ENCODE measurements at places on chromosomes 13 and 19.

DNA sequence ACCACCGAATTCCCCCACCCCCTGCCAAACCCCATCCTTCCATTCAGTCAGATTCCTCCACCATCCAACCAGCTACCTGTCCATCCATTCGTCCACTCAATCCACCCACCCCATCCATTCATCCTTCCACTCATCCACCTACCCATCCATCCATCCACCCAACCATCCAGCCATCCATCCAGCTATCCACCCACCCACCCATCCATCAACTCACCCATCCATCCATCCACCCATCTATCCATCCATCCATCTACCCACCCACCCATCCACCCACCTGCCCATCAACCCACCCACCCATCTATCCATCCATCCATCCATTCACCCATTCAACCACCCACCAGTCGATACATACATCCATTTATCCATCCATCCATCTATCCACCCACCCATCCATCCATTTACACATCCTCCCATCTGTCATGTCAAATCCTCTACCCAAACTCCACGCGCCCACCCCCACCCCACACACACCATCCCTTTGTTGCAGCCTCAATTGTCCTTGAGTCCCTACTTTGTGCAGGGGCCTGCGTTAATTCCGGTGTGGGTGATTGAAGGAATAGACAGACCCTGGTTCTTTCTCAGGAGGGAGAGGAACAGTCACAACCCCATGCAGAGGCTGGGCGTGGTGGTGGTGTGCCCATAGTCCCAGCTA, 5.3 kb upstream of the SLC5A5 start:
- no peak for DNase-seq

- DNase-seq: no peak
These were observed 186.3 kb downstream of the TDRD3 start for GRCh38 chr13:60583196-60583888.

DNA sequence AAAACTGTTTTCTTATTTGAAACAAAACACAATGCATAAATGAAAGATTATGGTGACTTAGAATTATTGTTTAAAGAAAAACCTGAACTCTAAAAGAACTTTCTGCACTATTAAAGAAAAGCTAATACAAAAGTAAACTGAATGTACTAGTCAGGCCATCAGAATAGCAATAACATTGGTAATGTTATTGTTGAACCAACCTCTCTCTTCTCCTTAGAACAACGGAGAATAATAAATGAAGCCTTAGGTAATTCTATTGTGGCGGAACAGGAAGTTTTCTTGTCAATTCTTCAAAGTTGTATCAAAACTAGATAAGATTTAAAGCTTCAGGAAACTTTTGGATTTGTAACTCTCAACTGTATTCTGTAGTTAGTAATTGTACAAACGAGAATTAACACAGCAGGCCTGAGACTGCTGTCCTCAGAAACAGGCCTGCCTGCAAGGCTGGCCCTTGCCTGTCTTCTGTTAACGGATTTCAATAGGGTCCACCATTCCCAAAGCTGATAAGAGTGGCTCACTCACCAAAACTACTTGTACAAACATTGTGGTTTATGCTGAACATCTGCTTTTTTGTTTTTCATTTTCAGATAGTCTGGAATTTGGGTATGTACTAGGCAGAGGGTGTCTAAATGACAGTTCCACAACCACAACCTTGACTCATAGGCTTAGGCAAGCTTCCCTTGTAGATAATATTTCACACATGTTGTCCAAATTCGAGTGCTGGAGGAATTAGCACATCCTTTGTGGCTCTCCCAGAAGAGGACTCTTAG, 825.8 kb downstream of the GPC5 start:
- peak; percentile 46 for DNase-seq

GRCh38 chr13:99005609-99006008, 27.7 kb upstream of the DOCK9 start:
- DNase-seq: no peak

DNA sequence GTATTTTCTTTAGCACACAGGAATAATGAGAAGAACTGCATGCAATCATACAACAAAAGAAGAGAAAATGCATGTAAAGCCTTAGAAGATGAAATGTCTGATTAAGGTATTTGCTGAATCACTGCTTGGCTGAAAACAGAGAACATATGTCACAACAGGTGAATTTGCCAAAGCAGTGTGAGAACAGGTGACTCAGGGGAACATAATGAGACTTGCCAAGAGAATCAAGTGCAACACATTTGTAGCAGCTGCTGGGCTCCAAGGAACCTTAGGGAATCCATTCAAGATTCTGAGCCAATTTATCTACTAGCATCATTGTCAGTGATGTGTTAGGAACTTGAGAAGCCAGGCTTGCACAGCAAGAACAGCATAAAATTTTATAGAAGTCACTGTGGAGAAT, 273.1 kb downstream of the PCDH20 start:
- DNase-seq: no peak

GRCh38 chr13:59888408-59888807, 275.3 kb downstream of the DIAPH3 start:
- DNase-seq: no peak

- no peak for DNase-seq
These were observed 7.7 kb downstream of the KDM4B start for GRCh38 chr19:4976401-4977298.

GRCh38 chr19:55454787-55455243, 6.6 kb downstream of the ISOC2 start:
- peak; percentile 56 for DNase-seq

- DNase-seq: no peak
These were observed 912 bp downstream of the SSC5D start for GRCh38 chr19:55488986-55489710.

DNA sequence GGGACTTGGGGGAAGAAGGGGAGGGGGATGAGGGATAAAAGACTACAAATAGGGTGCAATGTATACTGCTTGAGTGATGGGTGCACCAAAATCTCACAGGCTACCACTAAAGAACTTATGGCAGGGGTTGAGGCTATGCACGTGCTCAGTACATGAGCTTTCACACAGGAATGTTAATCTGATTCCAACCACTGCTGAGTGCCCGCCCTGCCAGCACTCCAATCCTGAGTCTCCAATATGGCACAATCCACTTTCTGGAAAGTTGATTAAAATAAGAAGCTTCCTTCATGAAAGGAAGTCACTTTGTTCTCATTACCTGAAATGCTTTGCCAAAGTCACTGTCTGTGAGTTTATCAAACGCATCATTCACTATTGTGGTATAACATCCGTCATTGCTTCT, 463.0 kb downstream of the IRS2 start:
- DNase-seq: no peak
